D341Med (cell line): ENCODE measurements at places on chromosomes 16 and 17.
A peak's percentile ranks its signal among the peaks of the same experiment; 100 is the strongest.

- peak; percentile 98 for DNase-seq
Observed at GRCh38 chr17:79937391-79938335, 98.0 kb downstream of the TBC1D16 start.

DNA sequence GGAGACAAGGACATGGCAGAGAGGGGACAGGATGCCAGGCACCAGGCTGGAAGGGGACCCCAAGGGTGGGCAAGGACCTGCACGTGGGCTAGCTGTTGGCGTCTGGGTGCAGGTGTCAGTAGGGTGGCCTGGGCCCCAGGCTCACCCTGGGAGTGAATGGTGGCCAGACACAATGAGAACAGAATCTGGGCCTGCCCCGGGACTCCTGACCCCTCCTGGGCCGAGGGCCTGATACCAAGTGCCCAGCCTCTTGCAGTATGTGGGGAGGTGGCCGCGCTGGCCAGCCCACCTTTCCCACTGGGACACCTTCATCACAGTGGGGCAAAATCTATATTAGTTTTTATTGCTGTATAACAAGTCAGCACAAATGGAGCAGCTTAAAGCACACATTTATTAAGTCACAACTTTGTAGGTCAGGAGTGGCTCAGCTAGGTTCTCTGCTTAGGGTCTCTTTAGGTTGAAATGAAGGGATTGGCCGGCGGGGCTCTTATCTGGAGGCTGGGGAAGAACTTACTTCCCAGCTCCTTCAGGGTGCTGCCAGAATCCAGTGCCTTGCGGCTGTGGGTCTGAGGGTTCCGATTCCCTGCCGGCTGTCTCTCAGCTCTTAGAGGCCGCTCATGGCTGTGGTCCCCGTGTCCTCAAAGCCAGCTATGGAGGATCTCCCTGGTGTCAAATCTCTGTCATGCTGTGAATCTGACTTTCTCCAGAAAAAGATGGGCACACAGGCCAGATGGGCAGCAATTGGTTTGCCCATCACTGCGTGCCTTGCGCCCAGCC lies 3.6 kb downstream of the PRSS33 start:
- no peak for DNase-seq

DNA sequence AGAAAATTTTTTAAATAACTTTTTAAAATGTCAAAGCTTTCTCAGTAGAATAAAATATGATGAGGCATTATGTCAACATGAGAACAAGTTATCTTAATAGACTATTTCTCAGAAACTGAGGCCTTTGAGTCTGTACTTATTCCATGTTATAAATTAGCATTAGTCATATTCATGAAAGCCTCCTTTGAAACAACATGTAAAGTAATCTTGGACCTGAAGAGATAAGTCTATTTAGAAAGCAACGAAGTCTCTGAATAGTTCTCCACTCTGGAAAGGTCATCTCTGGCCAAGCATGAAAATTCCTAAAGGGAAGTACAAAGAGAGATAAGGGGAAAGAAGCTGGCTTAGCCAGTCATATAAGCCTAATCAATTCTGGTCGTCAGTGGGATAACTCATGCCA lies 150.8 kb downstream of the CYB561 start:
- DNase-seq: no peak

GRCh38 chr16:25253322-25253721 lies 4.3 kb downstream of the ZKSCAN2 start:
- DNase-seq: no peak

- DNase-seq: no peak
Observed at GRCh38 chr16:73000020-73000906, 47.7 kb downstream of the ZFHX3 start.

GRCh38 chr16:5046914-5047313 lies 13.2 kb upstream of the NAGPA start:
- DNase-seq: peak; percentile 6

DNA sequence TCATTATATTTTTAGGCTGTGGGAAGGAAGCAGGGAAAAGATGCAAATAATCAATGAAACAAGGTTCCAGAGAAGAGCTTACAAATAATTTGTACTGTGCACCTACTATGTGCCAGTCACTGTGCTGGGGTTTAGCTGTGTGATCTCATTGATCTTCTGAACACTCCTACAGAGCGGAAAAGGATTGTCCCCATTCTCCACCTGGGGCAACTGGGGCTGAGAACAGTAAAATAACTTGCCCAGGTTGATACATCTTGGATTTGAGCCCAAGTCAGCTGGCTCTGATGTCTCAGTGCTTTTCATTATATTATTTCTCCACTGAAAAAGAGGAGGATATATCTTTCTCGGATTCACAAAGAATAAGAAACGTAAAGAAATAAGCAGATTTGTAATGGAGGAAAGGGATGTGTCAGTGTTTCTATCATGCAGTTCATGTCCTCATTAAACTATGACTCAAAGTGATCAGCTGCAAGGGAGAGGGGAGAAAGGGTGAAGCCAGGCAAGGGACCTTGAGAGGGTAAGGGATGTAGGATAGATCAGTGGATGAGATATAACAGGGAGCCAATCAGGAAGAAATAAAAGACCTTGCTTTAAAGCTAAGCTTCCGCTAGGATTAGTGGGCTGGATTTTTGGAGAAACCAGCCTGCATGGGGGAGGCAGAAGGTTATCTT lies 143.6 kb upstream of the NOL11 start:
- DNase-seq: no peak

GRCh38 chr17:10114931-10115535 lies 83.4 kb downstream of the GAS7 start:
- DNase-seq: no peak

DNA sequence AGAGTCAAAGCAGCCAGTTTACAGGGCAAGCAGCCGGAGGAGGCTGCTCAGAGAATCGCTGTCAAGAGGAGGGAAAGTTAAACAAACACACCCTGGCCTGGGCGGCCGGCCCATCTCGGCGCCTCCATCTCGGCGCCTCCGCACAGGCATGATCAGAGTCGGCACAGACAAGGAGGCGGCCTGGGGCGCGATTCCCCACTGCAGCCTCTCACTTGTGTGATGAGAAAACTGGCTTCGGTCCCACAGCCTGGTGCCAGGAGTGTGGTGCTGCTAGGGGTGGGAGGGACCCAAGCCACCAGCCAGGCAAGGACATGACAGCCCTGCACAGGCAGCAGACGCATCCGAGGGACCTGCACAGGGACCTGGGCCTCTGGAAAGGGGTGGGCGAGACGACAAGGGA lies 17.7 kb downstream of the SLC38A10 start:
- no peak for DNase-seq

DNA sequence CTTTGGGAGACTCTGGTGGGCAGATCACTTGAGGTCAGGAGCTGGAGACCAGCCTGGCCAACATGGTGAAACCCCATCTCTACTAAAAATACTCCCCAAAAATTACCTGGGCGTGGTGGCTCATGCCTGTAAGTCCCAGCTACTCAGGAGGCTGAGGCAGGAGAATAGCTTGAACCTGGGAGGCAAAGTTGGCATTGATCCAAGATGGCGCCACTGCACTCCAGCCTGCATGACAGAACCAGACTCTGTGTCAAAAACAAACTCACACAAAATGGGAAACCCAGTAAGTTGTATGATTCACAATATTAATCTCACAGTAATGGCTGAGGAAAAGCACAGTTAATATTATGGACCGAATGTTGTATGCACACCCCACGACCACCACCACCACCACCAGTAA lies 24.3 kb downstream of the WSB1 start:
- no peak for DNase-seq

DNA sequence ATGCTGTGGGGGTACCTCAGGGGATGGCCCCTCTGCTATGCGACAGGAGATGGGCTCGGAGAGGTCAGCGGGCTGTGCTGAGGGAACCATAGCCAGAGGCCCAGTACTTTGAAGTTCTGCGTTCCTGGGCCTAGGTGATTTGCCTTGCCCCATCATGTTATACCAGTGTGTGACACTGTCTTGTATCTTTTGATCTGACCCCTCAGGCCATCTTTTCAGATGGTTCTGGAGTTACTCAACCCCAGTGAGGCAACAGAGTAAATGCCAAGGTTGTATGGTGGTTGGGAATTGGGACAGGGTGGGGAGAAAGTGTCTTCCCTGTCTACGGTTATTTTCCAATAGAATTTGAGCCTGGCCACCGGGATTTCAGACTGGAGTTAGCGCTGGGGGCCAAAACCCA lies 8.5 kb downstream of the MSI2 start:
- peak; percentile 20 for DNase-seq

DNA sequence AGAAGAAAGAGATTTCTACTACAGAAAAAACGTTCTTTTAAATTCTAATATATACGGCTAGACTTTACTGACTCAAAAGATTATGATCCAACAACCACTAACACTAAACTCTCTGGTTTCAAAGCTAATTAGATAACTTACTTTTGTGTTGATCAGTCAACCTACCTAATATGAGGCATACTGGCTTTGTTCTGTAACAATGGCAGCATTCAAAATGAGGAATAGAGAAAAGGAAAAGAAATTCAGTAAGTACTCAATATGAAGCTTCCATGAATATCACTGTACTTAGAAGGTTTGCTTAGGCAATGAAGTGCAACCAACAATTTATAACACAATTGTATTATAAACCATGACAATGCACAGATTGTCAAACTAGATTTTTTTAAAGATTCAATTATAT lies 430.5 kb upstream of the PMFBP1 start:
- DNase-seq: no peak

GRCh38 chr17:47995241-47995935 lies 24.5 kb downstream of the CDK5RAP3 start:
- peak; percentile 76 for DNase-seq

DNA sequence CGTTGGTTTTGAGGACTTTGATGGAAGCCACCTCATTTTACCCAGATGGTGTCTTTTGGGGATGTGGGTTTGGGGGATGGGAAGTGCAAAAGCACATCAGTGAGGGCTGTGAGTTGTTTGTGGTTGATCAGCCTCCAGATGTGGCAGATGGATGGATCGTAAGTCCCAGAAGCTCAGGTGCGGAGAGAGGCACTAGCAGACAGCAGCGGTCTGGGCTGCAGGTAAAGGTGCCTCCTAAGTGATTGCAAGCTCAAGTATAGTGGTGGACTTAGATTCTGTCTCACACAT lies 18.0 kb downstream of the HS3ST3B1 start:
- no peak for DNase-seq

GRCh38 chr17:43719578-43719977 lies 39.0 kb downstream of the SOST start:
- no peak for DNase-seq

DNA sequence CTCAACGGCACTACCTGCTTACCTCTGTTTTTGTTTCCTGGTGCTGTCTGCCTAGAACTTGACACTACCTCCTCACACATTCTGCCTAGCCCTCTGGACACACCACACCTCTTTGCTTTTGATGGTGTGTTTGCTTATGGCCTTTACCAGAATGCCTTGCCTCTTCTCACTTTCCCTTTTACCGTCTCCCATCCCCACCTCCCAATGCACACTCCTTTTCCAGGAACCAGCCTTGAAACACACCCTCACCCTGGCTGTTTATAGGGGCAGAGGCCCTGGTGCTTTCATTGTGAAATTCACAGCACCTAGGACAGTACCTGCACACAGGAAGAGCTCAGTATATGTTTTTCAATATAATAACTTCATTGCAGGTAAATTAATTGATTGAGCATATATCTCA lies 56.2 kb downstream of the MAP2K6 start:
- no peak for DNase-seq

DNA sequence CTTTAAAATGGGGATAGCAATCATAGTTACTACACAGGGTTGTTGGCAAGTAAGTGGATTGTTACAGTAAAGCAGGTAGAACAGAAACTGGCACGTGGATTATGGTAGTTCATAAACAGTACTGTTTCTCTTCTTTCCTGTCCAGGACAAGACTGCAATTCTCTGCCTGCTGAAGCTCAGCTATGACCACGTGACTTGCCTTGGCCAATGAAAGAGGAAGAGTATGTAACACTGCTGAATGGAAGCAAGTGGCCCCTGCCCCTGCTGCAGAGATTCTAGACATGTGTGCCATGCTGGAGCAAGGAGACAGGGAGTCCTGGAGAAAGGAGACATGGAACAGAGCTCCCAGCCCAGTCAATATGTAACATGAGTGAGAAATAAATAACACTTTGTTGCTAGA lies 66.6 kb upstream of the TOX3 start:
- no peak for DNase-seq

- no peak for DNase-seq
Observed at GRCh38 chr17:17774009-17774881, 62.5 kb downstream of the SREBF1 start.

GRCh38 chr17:54891176-54891821 lies 9.4 kb upstream of the TOM1L1 start:
- peak; percentile 78 for DNase-seq

DNA sequence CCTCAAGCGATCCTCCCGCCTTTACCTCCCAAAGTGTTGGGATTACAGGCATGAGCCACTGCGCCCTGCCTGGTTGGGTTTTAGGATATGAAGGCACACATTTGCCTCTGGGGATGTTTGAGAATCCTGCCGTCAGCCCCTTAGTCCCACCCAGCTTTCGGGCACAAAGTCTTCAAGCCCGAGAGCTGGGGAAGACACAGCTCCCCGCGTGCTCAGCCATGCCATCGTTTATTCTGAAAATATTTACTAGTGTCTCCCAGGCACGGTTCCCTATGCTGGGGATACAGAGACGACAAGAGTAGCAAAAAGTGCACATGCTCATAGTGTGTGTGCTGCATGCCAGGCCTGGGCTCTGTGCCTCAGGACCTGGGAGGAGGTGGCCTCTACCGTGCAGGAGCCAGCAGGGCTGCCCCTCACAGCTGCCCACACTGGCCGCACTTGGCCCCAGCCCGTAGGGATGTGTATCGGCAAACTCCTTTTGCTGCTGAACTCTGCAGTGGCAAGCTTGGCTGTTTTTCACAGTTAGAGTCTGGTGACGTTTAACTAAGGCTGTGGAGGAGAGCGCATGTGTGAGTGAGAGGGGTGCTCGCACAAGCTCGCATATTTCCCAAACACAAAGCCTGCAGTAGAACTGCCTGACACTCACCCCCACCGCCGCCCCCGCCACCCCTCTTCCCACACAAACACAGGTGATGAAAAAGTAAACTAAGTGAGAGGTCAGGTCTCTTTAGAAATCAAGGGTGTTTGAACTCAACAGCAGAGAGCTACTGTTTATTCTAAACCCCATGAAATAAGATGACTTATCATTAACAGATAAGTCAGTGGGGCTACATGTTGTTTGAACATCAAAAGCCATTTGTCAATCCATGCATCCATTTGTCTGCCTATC lies 266.4 kb downstream of the MRTFB start:
- no peak for DNase-seq

- DNase-seq: peak; percentile 79
Observed at GRCh38 chr17:33292201-33292980, 704 bp downstream of the ASIC2 start.

DNA sequence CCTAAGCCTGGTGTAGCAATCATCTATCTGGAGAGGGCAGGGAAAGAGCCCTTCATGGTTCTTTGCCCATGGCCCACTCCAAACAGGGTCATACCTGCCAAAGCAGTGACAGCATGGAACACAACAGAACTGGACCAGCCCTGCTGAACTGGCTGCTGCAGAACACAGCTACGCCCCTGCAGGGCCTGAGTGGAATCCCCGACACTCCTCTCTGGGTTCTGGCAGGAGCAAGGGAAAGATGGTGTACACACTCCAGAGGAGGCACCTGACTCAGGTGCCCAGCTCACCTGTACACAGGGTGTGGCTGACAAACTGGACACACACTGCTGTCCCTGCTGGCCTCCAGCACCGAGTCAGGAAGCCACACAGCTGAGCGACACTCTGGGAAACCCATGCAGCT lies 19.8 kb downstream of the MIEF2 start:
- no peak for DNase-seq
